ENCODE measurements at places on chromosomes 3 and 15.

GRCh38 chr15:88230823-88231222 lies 25.7 kb downstream of the NTRK3 start:
- DNase-seq, result no peak

DNA sequence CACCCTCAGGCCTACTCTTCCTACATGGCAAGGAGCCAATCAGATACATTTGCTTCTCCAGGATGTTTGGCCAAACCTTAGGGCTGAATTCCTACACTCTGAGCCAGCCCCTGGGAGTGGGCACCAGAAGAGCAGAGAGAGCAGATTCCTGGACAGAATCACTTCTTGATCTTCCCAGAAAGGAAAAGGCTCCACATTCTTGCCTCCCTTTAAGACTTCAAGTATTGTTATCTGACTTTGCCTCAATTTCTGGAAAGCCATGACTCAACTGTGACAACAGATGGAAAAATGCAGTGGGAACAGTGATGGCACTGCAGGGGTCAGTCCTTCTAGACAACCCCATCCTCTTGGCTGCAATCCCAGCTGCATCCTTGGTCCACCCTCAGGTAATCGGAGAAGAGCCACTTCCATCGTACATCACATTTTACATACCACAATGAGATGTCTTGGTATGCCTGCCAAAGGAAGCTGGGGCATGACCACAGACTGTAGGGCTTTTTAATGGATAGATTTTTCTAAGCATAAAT lies 21.0 kb downstream of the SLCO2A1 start:
- no peak for DNase-seq

GRCh38 chr3:151382671-151383070 lies 1.9 kb downstream of the P2RY12 start:
- DNase-seq, result no peak

DNA sequence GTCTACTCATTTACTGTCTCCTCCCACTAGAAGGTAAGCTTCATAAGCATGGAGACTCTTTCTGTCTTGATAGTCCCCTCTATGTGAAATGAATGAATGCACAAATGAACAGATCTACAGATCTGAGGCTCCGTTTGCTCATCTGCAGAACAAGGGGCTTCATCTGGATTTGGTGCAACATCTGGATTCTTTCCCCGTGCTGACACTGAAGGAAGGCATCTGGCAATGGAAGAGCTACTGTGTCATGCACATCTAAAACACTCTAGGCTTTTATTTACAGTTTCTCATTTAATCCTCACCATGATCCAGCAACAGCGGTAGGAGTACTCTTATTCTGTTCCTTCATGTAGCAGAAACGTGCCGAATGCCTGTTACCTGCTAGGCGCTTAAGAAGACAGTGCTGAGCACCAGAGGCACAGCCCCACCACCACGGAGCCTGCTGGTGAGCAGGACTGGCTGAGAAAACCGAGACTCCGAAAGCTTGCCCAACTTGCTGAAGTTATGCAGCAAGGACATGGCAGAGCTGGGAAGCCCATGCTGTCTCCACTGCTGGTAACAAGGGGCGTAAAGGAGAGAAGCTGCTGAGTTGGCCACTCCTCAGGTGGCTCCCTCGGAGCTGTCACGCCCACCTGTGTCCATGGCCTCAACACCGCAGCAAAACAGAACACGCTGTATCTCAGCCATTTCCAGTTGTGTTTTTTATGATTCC lies 31.1 kb downstream of the LSM3 start:
- no peak for DNase-seq

DNA sequence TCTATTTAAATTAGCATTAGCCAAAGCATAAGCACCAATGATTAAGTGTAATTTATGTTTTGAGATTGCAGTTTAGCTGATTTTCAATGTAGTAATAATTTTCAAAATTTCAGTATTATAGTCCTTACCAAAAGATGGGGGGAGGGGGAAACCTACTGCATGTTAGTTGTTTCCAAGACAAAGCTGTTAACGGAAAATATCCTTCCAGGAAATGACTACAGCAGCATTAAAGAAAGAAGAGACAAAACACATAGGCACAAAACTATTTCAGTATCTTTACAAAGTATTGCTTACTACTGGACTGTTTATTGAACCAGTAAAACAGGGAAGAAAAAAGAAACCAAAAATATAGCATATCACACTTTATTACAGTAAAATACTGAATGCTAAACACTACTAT lies 10.5 kb downstream of the BNIP2 start:
- DNase-seq, result no peak

GRCh38 chr3:10380906-10381305 lies 60.0 kb upstream of the SEC13 start:
- DNase-seq, result no peak

DNA sequence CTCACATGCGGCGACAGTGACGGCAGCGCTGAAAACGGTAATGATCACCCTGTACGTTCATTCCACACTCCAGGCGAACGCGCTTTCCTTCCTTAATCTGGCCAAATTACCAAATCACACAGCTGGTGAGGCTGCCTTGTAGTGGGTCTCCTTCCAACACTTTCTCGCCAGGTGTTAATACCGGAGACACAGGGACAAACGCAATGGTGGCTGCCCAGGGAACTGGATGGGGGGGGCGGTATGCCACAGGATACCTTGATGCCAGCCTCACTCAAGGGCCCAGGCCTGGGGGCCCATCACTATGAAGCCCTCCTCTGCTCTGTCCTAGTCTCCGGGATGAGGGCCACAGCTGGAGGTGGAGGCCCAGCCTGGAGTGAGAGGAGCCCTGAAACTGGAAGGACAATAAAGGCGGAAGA lies 1.4 kb upstream of the CAMK2N2 start:
- no peak for DNase-seq

DNA sequence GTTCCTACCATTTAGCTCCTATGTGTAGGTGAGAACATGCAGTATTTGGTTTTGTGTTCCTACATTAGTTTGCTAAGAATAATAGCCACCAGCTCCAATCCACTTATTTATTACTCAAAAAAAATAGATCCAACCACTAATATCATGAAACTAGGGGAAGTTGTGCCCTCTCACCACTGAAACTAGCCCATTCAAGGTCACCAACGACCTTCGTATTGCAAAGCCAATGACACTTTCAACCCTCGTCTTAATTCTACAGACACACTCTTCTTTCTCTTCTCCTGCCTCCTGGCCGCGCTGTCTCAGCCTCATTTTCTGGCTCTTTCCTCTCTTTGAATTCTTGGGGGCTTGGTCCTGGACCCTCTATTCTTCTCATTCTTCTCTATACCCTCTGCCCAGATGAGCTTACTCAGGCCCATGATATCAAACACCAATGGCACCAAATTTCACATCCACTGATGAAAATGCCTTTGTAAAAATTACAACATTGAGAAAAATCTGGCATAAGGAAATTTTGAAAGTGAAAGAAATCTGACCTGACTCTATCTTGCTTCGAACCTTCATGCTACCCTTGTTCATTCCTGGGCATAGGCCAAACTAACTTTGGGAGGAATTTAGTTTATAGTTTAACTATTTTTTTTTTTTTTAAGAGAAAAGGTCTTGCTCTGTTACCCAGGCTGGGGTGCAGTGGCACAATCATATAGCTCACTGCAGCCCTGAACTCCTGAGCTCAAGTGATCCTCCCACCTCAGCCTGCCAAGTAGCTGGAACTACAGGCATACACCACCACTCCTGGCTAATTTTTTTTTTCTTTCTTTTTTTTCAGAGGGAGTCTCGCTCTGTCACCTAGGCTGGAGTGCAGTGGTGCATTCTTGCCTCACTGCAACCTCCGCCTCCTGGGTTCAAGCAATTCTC lies 25.4 kb upstream of the LIMD1 start:
- DNase-seq, result no peak

Measured in activated CD4-positive, alpha-beta T cell treated with anti-CD3 and anti-CD28 coated beads for 24 hours (primary cell).